ENCODE measurements at places on chromosomes 6 and 20. TPM values are rescaled to one million over a fixed set of nuclear protein-coding genes. Genes with fewer than 3 reads are reported as not detected.
A peak's percentile ranks its signal among the peaks of the same experiment; 100 is the strongest.

GRCh38 chr20:48841196-48841874, 13.5 kb upstream of the PREX1 start:
- no peaks in the 10 kb centered on the region for H3K36me3 ChIP-seq
- H3K4me1 ChIP-seq, result peaks cover 15% of the 10 kb centered on the region
- no peaks in the 10 kb centered on the region for H3K27me3 ChIP-seq
- H3K4me3 ChIP-seq, result no peak overlapping the region
- peak overlapping the region; percentile 76 for H3K27ac ChIP-seq
- no peak for DNase-seq

- no peaks in the 10 kb centered on the region for H3K36me3 ChIP-seq
- H3K4me3 ChIP-seq, result peak overlapping the region; percentile 80
- H3K27ac ChIP-seq, result peak overlapping the region; percentile 83
- no peak for DNase-seq
- H3K4me1 ChIP-seq, result peaks cover 43% of the 10 kb centered on the region
- no peaks in the 10 kb centered on the region for H3K27me3 ChIP-seq
Measured at GRCh38 chr6:31829633-31830283, 2.2 kb downstream of the HSPA1B start.

GRCh38 chr6:45854149-45854742, 161.4 kb downstream of the CLIC5 start:
- H3K27ac ChIP-seq, result no peak overlapping the region
- no peak for DNase-seq
- H3K4me3 ChIP-seq, result no peak overlapping the region
- peaks cover 11% of the 10 kb centered on the region for H3K27me3 ChIP-seq
- H3K4me1 ChIP-seq, result no peaks in the 10 kb centered on the region

- H3K27ac ChIP-seq, result no peak overlapping the region
- no peak overlapping the region for H3K4me3 ChIP-seq
- no peak for DNase-seq
Measured at GRCh38 chr6:170464524-170464979, 88.6 kb downstream of the PSMB1 start.

Gene SLC22A7
- total RNA-seq, result not detected

Data from chondrocyte (in vitro differentiated cells).